ENCODE measurements at places on chromosomes 7 and 10. TPM values are rescaled to one million over a fixed set of nuclear protein-coding genes. Genes with fewer than 3 reads are reported as not detected.

- DNase-seq, result no peak
Observed at GRCh38 chr10:111319866-111320265, 243.0 kb downstream of the ADRA2A start.

DNA sequence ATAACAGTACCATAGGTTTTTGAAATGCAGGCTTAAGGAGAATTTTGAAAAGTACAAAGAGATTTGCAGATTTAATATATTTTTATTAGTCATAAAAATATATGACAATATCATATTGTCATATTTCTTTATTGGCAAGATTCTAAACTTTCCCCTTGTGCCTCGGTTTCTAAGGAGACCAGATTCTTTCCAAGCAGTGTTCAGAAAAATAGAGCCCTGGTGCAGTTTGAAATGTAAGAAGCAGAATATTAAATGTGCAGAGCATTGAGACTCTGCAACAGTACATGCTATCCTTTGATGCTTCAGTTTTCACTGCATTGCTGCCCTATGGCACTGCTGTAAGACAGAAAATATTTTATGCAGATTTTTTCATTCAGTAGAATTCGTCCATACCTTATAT lies 243.2 kb downstream of the CCDC3 start:
- no peak for DNase-seq

DNA sequence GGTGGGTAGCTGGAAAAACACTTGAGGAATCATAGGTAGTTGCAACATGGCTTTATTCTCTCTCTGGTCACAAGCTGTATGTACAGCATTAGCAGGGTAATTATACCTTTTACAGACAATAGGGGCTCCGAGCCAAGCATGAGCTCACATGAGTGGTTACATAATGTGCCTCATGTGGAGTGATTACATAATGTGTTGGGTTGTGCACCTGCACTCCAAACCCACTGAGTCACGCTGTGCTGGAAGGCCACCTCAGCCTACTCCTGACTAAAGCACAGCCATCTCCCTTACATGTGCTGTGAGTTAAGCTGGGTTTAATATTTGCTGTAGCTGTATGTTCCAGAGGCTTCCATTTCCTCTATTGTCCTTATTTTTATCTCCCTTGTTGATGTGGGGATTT lies 348.7 kb upstream of the SEMA3C start:
- DNase-seq, result no peak

GRCh38 chr10:72276421-72277339 lies 3.0 kb downstream of the DDIT4 start:
- DNase-seq, result no peak

DNA sequence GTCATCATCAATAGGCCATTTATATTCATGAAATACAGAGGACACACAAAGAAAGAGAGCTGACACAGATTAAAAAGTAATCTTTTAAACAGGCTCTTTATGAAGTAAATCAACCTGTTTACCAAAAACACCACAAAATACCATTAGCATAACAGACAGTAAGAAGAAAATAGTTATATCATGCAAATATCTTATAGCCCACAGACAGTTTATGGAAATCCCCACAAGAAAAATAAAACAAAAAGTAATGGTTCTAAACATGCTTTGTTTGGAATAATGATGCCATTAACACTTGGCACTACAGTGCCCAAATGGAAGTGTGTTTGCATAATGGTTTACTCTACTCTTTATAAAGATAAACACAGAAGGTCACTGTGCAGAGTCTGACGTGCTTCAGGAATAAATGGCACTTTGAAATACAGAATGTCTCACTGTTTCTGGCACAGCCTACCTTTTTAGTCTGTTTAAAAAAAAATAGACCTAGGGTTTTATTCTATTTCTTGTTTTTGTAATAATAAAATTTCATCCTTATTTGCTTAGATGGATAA lies 30.1 kb downstream of the SEMA3D start:
- DNase-seq, result no peak

- DNase-seq, result no peak
Observed at GRCh38 chr7:151897161-151897731, 20.3 kb upstream of the PRKAG2 start.

GCK gene
- total RNA-seq, result not detected

SLIT1 gene
- 0.54 TPM for total RNA-seq

COL13A1 gene
- total RNA-seq, result 22.6 TPM

MET gene
- total RNA-seq, result 35.1 TPM

All from endothelial cell (in vitro differentiated cells).